ENCODE measurements at places on chromosomes 2 and 18.
A peak's percentile ranks its signal among the peaks of the same experiment; 100 is the strongest.

GRCh38 chr2:238801791-238802190, 46.1 kb upstream of the TWIST2 start:
- DNase-seq, result no peak

GRCh38 chr2:58920001-58920400, 678.9 kb upstream of the FANCL start:
- DNase-seq, result no peak

- DNase-seq, result no peak
These were observed 297.0 kb downstream of the NBAS start for GRCh38 chr2:15263976-15264685.

GRCh38 chr2:224982226-224982625, 60.0 kb downstream of the DOCK10 start:
- DNase-seq, result no peak

DNA sequence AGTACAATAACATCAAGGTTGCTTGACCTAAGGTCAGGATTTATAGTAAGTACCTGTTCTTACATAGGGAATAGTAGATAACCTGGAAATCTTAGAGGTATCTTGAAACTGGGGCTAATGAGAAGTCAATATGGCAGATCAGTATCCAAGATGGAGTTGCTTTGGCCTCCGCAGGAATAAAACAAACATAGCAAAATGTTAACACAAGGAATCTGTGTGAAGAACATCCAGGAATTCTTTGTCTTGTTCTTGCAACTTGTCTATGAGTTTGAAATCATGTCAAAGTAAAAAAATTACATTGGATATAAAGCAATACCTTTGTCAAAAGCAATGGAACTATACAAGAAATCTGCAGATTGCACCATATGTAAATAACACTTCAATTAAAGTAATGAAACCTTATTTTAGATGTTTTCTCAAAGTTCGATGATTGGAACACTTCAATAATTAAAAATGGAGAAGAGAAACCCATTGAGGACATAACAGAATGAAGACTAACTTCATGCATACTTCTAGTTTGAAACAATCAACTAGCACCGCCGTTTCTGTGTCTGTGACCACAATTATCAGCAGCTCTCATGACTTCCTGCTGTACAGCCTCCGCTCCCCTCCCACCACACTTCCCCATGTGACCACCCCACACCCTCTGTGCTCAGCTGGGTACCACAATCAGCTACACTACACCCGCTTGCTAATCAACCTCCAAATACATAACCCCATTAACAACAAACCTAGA, 27.6 kb downstream of the C2orf76 start:
- DNase-seq, result peak; percentile 97

GRCh38 chr2:237590272-237591140, at the start of gene RAB17:
TSS of gene RAB17 (minus strand) at chr2:237590734. CDS start at chr2:237586154, 4,580 bp downstream.
- DNase-seq, result no peak

DNA sequence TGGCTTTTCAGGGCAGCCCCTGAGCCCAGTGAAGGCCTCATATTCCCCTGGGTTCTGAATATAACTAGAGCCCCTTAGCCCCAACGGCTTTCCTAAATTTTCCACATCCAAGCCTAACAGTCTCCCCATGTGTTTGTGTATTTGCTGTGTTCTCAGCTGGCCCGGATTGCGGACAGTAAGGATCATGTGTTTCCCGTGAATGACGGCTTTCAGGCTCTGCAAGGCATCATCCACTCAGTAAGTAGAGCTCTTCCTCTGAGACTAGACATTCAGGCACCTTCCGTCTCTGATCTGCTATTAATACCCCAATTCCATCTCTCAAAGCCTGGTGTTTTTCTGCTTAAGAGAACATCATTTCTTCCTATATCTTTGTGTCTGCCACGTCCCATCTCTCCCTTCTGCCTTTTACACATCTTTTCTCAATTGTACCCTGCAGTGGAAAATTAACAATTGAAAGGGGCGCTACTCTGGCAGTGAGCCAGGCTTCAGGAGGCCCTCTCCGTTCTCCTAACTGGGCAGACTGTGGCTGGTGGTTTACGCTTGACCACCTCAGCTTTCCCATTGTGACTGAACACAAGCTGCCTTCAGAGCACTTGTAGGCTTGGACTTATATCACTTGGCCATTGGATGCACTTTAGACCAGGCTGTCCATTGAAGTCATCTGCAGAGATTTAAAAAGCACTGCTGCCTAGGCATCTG, 64.4 kb downstream of the ANTXR1 start:
- DNase-seq, result no peak

GRCh38 chr2:149363958-149364357, 33.6 kb downstream of the LYPD6 start:
- no peak for DNase-seq

DNA sequence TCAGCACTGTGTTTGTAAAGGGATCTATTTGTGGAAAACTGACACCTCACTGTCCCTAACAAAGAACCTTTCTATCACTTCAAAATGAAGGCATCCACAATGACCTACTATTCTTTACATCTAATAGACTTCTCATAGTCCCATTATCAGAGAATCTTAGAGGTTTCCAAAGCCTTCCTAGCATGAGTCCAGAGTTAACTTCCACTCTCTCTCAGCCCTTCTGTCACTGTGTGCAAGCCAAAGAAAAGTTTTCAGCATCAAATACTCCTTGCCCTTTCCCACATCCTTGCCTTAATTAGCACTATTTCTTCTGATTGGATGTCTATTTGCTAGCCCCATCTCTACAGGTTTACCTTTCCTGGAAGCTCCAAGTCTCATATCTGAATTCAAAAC, 178.5 kb downstream of the ERBB4 start:
- no peak for DNase-seq

DNA sequence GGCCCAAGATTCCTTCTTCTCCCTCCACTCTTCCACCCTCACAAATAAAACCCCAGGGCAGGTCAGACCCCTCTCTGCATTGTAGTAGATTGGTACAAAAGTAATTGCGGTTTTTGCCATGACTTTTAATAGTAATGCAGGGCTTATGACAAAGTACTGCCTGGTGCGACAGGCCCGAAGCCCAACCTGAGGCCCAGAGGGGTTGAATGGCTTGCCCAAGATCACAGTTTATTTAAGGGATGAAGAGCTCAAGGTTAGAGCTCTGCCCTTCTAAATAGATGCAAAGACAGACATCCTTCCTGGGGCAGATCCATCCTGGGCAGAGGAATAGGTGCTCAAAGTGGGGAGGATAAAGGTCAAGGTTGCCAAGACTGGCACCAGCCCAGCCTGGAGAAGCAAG, 899 bp upstream of the PSTPIP2 start:
- no peak for DNase-seq

GRCh38 chr2:86002375-86002774, 103.3 kb downstream of the POLR1A start:
- DNase-seq, result no peak

GRCh38 chr2:6872394-6872793, 5.2 kb upstream of the RSAD2 start:
- DNase-seq, result peak; percentile 71

- no peak for DNase-seq
These were observed 139.2 kb upstream of the VRK2 start for GRCh38 chr2:57907411-57907810.

DNA sequence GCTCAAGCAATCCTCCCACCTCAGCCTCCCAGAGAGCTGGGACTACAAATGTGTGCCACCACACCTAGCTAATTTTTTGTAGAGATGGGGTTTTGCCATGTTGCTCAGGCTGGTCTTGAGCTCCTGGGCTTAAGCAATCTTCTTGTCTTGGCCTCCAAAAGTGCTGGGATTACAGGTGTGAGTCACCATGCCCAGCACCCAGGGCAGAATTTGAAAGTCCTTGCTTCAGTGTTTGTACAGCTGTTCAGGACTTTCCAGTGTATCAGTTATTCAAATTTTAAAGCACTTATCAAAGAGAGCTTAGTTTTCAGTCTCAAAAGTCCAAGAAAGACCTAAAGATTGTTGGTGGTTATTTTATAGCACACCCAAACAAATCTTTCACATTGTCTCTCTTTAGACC, 43.6 kb upstream of the VPS54 start:
- no peak for DNase-seq

DNA sequence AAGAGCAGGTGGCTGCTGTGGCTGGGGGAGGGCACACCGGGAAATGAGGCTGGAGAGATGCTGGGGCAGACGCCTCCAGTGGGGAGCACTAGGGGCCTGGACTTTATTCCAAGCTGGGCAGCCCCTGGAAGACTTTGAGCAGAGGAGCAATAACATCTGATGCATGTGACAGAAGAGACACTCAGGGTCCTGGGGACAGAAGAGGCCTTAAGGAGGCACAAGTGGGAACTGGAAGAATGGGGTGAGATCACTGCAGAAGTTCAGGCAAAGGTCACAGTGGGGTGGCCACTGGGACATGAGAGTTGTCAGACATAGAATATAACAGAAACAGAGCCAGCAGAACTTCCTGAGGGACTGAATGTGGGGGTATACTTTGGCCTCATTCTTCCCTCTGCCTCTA, 24.0 kb downstream of the TGFA start:
- DNase-seq, result no peak

GRCh38 chr2:174070281-174070680, 105.1 kb upstream of the SP3 start:
- DNase-seq, result no peak

- no peak for DNase-seq
These were observed 176.3 kb downstream of the SEPTIN10 start for GRCh38 chr2:109437325-109438090.

DNA sequence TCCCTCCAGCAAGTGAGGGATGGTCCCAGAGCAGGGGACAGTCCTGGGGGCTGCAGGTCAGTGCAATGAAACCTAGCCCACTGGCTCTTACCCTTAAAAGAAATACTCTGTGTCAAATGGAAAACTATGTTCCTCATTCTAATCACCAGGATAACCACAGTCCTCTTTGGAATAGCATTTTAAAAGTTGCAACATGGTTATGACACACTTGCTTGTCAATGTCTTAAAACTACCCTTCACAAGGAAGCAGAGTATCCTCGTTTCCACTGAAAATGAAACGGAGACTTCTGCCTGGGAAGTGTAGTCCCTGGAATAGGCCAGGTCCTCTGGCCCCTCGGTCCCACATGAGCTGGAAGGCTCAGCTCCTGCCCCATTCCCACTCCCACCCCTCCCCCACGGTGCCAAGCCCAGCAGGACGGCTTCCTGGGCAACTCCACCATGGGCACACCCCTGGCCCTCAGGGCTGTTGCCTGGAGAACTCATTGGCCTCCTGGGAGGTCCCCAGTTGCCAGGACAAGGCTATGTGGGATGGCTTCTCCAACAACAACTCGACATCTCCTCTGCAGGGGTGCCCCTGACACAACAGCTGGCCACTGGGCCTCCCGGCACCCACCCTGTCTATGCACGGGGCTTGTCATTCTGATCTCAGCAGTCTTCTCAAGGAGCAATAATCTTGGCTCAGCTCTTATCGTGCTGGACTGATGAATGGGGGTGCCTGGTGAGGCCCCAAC, 38.3 kb upstream of the ST3GAL5 start:
- DNase-seq, result no peak

DNA sequence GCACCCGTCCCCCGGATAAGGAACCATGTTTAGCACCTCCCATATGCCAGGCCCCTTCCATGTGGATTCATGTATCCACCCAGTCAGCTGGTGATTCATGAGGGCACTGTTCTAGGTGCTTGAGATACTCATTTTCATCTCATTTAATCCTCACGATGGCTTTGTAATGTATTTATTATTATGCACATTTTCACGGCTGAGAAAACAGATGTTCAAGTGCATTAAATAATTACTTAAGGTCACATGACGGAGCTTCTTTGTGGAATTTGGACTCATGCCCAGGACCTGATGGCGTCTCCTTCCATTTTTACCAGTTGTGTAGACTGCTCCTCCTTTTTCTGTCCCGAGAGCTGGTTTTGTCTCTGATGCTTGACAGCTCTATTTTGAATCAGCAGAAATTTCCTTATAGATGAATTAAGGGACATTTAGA, 72.2 kb upstream of the RBM44 start:
- DNase-seq, result peak; percentile 32

DNA sequence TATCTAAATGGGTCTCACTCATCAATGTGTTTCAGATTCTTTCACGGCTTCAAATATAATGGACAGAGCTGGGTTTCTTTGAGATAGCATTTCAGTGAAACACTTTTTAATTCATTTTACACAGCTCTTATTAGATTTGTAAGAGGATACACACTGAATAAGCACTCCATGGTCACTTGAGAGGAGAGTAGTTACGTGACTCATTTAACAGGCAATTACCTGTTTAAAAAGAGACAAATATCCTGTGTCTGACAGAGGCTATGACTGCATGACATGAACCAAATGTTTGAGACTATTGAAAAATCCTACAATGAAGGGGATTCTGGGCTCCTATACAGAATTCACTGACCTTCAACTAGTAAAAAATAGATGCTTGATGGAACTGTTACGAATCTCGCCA, 786.9 kb downstream of the EPHA4 start:
- no peak for DNase-seq

DNA sequence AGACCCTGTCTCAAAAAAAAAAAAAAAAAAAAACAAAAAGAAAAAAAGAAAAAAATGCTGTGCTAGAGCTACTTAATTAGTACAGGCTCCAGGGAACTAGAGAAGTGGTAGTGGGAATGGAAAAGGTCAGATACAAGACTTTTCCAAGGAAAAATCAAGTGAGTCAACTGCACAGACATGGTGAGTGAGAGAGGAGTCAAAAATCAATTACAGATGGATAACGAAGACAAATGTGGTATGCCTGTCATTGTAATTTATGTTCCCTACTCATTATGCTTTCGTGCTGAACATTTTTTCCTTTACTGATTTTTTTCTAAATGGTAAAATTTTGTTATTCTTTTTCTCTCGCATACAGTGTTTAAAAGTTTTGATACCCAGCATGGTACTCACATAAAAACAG, 111.5 kb downstream of the MDH1 start:
- DNase-seq, result no peak

DNA sequence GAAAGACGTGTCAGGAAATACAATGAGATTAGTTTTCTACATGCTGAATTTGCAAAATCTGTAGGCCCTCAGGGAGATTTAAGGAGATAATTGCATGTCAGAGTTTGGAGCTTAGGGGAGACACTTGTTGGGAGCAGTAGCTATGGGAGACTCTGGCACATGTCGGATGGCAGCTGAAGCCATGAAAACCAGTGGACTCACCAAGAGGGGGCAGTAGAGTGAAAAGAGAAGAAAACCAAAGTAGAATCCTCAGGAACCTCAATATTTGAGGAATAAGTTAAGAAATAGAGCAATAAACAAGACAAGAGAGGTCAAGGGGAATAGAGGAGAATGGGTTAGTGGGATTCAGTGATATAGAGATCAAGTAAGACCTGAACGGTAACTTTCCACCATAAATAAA, 24.8 kb downstream of the RUFY4 start:
- DNase-seq, result no peak

DNA sequence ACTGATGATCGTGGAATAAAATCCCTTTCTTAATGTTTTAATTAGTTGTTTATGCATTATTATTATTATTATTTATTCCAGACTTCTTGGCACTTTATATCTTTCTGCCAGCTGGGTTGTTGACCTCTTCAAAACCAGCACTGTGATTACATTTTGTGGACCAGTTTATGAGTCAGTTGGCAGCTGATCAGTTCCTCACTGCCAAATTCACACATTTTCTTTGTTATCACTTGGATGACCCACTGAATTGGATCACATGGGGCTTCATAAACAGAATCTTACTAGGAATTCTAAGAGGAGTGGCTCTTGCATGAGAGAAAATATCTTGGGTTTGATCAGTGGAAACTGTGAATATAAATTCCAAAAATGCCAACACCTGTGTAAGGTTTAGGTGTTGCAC, 321.8 kb upstream of the SPRED2 start:
- no peak for DNase-seq

All from hematopoietic multipotent progenitor cell treated with erythropoietin and hydrocortisone succinate and interleukin-3 and kit ligand, for 6 days (in vitro differentiated cells).